ENCODE measurements at places on chromosomes 6 and 20.

DNA sequence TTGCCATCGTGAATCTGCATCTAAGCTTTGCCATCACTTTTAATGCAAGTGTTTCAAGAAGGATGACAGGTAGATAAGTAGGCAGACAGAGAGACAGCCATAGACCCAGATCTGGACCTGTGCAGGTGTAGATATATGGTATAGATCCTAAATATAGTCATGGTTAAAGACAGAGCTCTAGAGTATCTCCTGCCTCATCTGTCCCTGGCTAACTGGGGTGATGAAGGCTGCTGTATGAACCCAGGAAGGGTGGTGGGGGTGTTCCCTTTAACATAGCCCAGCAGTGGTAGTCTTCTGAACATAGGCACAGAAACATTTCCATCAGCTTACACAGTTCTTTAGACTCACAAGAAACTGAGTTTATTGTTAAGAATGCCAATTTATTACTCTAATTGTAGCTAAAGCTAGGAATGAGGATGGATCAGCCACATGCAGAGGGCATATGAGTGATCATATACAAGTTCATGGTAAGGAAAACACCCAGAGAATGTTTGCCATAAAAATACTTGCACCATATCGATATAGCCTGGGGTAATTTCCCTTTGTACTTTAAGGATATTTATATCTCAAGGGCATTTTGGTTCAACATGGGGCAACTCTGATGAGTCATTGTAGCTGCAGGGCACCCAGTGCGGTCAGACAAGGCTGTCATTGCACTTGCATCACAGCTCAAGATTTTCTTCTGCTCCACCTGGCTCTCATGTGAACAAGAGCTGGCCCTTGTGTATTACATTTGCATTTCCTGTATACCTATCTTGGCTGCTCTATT lies 587.2 kb downstream of the EPM2A start:
- DNase-seq, result no peak

- DNase-seq, result no peak
Measured at GRCh38 chr20:54212871-54213270, 5.0 kb downstream of the PFDN4 start.

DNA sequence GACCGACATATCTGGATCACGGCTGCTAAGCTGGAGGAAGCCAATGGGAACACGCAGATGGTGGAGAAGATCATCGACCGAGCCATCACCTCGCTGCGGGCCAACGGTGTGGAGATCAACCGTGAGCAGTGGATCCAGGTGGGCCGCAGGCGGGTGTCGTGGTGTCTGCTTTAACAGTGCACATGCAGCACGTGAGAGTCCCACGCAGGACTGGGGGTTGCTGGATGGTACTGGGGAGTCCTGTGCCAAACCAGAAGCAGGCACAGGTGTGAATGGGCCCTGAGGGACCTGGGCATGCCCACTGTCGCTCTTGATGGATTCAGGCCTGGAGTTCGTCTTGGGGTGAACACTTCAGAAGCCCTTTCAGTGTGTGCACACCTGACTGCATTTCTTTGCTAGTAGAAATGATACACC lies 24.6 kb upstream of the C20orf204 start:
- DNase-seq, result no peak

DNA sequence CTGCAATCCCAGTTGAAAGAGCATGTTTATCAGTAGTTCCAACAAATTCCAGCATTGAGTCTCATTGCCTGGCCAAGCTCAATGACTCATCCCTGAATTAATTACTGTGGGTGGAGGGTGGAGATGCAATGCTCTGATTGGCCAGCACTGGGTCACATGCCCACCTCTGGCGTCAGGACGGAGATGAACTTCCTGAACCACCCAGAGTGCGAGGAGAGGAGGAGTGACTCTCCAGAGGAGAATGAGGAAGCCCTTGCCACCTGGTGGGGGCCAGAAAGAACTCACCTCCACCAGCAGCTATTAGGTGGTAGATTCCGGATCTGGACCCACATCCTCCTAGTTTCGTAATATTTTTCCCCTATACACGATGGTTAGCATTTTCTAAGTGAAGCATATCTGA lies 283.9 kb downstream of the TBC1D7 start:
- no peak for DNase-seq

DNA sequence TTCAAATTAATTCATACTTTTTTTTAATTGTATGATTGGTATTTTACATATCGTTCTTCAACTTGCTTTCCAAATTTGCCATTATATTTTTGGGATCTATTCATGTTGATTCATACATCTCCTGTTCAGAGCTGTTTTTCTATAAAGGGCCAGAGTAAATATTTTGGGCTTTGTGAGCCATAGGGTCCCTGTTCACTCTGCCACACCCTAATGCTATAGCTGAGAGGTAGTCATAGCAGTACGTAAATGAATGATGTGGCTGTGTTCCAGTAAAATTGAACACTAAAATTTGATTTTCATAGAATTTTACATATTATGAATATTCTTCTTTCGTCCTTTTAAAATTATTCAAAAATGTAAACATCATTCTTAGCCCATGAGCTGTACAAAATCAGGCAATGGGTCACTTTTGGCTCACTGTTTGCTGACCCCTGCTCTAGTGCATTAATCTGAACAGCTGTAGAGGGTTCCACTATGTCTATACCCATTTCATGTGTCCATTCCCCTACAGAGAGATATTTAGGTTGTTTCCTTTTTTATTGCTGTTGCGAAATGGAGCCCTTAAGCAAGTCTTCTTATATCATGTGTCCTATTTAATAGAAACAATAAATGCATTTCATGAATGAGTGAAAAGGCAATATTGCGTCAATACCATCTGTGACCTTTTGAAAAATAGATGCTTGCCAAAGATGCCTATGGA lies 136.4 kb upstream of the SALL4 start:
- DNase-seq, result no peak

- no peak for DNase-seq
Measured at GRCh38 chr6:170067181-170067641, 223.7 kb downstream of the DLL1 start.
